C1 segment of cervical spinal cord (tissue), 14 donors: ENCODE measurements at places on chromosomes 6 and 20.

GRCh38 chr6:113405326-113406047 lies 451.7 kb upstream of the MARCKS start:
- no peak for DNase-seq

DNA sequence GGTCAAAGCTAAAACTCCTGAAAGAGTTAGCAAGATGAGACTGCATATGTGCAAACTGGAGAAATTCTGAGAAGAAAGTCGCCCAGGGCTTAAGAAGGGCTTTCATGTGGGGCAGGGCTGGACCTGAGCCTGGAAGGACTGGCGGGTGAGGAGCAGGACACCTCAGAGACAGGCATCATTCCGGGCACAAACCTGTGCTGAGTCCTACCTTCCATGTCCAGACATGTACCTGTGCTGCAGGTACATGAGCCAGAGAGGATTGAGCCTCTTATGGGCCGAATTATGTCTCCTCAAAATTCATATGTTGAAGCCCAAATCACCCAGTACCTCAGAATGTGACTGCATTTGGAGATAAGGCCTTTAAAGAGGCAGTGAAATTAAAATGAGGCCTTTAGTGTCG lies 171.0 kb downstream of the QRSL1 start:
- DNase-seq, result no peak

GRCh38 chr6:109262261-109262660 lies 120.0 kb downstream of the CD164 start:
- DNase-seq, result no peak

- no peak for DNase-seq
Observed at GRCh38 chr6:23561732-23562131, 564.3 kb upstream of the NRSN1 start.

- DNase-seq, result no peak
Observed at GRCh38 chr6:40559056-40559455, 28.1 kb downstream of the LRFN2 start.

GRCh38 chr6:118856301-118856700 lies 37.7 kb upstream of the ASF1A start:
- DNase-seq, result no peak

- no peak for DNase-seq
Observed at GRCh38 chr6:14348389-14348788, 230.8 kb downstream of the CD83 start.

- DNase-seq, result no peak
Observed at GRCh38 chr6:150641398-150642139, 41.9 kb downstream of the PLEKHG1 start.

- DNase-seq, result no peak
Observed at GRCh38 chr6:147507162-147508041, 1.1 kb upstream of the SAMD5 start.

DNA sequence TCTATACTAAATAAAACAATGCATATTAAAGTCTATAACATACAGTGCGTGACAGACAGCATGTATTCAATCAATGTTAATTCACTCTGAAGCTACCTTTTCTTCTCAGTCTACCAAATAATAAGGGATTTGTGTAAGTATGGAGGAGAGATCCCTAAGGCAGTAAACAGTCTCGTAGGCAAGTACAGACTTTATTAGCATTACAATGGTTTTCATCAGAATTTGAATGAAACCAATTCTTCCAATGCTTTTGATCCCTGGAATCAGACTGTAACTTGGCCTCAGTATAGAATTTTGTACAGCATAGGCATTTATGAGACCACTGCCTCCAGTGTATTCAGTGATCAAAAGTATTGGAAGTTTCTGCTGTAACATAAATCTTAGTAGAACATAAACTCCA lies 19.5 kb downstream of the LYRM4 start:
- DNase-seq, result no peak

GRCh38 chr20:24769878-24770627 lies 179.0 kb upstream of the CST7 start:
- DNase-seq, result no peak

DNA sequence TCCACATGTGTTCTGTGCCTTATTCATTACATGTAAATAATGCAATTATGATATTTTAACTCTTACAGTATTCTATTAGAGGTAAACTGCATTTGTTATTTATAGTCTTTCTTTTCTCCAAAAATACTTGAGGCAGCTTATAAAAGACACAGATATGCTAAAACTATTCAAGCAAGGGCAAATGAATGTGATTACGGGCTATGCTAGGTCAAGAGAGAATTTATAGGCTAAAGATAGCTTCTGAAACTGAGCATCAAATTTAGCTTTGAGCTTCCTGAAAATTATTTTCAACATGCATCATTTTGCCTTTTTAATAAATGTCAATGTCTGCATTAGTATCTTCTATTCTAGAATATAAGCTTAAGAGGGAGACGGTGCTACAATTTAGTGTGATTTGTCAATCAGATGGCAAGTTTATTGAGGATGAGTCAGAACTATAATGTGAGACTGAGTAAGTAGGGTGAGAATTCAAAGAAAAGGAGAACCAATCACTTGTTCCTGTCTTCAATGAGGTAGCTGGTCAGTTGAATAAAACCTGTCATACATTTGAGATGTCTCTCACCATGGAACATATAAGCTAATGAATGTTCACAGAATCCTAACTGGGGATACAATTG lies 669.4 kb upstream of the CITED2 start:
- DNase-seq, result no peak

DNA sequence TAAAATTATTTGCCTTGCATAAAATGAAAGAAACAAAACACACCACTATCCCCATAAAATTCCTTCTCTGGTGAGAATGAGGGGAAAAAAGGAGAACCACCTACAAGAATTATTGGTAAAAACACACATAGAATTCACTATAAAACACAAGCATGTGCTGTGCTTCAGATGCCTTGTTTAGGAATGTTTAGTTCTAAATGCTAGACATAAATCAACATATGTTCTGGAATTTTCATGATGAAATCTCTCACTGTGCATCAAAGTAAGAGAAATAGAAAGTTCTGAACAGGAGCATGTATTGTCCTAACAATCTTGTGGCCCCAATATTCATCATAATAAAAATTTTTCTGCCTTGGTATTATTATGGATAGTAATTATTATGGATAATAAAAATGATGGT lies 111.0 kb downstream of the PLCB4 start:
- DNase-seq, result no peak

- no peak for DNase-seq
Observed at GRCh38 chr20:25424536-25424935, 17.1 kb downstream of the GINS1 start.

DNA sequence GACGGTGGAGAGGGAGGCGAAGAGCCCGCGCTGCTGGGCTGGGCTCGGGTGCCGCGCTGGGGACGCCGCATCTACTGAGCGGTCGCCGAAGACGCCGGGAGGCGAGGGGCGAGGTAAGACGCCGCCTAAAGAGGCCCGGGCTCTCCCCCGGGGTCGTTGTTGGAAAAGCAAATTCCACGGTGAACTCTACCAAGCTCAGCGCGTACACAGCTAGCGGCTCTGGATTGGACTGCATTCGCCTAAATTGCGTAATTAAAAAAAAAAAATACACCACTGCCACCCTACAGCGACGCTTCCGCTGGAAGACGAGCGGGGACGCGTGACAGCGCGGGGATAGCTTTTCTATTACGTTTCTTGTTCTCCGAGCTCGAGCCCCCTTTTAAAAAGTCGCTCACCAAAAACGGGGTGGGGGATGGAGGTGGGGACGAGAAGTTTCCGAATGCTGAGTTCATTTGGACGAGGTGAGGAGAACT lies 92.0 kb upstream of the PRDM1 start:
- peak; percentile 29 for DNase-seq

- no peak for DNase-seq
Observed at GRCh38 chr20:51127713-51128112, 104.8 kb upstream of the KCNG1 start.

DNA sequence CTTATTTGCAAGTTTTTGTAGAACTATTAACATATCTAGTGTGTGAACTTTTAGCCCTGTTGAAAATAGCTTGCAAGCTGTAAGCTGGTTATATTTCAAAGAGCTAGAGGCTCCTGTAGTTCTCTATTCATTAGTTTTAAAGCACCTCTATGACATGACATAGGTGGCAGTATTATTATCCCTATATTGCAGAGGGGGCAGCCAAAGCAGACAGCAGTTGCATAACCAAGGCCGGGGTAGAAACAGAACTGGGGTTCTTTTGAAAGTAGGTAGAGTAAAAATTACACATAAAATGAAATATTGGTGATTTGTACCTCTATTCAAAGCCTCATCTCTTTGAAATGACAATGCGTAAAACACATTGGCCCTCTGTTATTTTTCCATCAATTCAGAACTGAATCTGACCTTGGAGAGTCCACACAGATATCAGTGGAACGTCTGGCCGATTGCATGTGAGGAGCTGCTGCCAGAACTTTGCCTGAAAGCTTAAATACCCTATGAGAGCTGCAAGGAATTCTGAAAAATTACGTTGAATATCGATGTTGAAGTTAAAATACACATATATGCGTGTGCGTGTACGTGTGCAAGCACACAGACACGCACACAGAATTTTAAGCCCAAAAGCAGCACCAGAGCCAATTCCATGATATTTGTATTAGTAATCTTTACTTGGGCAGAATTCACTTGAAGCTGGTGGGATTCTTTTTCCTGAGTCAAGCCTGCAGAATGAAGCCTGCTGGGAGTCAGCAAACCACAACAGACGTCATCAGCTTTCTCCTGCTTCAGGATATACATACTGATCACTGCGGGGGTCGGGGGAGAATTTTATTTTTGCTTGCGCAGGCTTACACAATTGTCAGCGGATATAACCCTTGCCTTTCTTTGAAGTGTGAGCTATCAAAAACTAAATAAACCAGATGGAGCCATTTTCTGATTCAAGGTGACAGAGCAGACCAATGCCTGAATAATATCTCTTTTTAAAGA lies 163.2 kb downstream of the PDE7B start:
- DNase-seq, result no peak

GRCh38 chr20:56605261-56605996 lies 23.7 kb upstream of the TFAP2C start:
- no peak for DNase-seq
